ENCODE measurements at places on chromosomes 2 and 18.

DNA sequence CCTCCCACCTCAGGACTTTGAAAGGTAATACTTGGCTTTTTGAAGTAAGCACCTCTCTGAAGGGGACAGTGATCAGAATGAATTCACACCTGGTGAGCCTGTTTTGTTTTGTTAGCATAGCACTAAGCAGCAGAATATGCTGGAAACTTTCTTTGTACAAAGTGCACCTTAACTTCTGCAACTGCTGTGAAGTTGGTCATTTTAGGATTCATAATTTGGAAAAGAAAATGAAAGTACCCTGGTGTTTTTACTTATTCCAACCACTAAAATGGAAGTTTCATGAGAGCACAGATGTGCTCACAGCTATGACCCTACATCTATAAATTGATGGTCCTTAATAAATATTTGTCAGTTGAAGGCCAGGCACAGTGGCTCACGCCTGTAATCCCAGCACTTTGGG, 257.8 kb upstream of the STON1 start:
- no peak for DNase-seq

GRCh38 chr18:57843386-57843785, 40.3 kb upstream of the ATP8B1 start:
- no peak for DNase-seq

- no peak for DNase-seq
Observed at GRCh38 chr2:224951723-224952481, 90.4 kb downstream of the DOCK10 start.

DNA sequence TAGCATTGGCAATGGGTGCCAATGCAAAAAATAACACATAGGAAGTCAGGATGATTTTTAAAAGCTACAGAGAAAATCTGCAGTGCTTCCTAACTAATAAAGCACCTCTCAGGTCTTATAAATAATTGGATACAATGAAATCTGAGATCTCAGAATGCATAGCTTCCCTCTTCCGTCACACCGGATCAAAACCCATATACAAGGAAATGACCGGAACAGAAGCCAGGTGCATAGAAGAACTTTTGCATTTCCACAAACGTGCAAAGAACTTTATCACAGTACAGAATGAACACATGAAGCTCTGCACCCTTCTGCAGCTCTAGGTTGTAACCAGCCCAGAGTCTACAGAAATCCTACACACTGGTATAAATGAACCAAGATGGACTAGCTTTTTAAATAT, 145.4 kb downstream of the TCF4 start:
- DNase-seq: no peak

DNA sequence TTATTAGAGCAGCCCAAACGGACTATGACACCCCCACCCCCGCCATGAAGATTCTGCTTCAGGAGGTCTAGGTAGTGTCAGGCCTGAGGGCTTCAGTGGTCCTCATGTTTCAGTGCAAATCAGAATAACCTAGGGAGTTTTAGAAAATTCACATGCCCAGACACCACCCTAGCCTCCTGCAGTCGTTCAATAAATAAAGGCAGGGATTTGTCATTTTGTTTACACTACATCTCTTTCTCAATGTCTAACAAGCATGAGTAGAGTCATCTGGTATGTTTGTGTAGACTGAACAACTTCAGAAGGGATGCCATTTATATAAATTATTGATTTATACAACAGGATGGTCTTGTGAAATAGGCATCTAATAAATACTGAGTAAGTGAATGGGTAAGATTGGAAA, 112.1 kb upstream of the SERPINE2 start:
- DNase-seq: no peak

- DNase-seq: no peak
Observed at GRCh38 chr2:232207174-232207573, 171.4 kb upstream of the ALPP start.

DNA sequence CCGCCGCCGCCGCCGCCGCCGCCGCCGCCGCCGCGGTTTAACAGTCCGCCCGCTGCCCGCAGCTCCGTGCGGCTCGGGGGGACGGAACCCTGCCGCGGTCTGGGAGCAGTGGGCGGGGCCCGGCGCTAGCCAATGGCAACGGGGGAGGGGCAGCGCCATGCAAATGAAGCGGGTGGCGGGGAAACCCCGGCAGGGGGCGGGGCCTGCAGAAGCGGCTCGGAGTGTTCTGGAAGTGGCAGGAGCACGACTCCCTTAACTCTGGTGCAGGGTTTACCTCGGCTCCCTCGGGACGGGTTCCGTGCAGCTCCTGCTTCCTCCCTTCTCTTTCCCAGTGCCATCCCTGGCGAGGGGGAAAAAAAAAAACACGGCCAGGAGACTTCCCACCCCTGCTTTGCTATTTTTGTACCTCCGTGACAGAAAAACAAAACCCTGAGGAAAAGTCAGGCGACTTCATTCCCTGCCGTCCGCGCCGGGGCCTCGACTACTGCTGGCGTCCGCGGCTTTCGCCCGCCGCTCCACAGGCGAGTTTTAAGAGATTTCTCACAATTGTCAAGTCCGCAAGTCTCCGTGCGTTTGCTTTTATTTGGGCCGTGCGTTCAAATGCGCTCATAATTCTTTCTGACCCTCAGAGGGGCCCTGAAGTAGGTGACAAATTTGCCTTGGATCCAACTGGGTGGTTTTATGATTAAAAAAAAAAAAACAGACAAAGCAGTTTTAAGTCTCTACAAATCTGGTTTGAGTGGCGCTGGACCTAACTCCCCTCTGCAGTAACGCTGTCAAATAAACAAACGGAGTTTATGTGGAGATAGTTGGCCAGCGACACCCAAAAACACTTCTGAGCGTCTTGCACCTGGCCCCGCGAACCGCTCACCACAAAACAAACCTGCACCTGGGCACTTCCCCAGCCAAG, at the start of gene KANSL1L:
Gene KANSL1L (minus strand): TSS at position 101 of the 910 bp plus-strand sequence. CDS start 16,827 bp downstream, outside the sequence.
- peak; percentile 95 for DNase-seq

- no peak for DNase-seq
Observed at GRCh38 chr2:98050070-98050469, 36.9 kb upstream of the VWA3B start.

GRCh38 chr2:146869328-146869727, 975.5 kb upstream of the ACVR2A start:
- no peak for DNase-seq

DNA sequence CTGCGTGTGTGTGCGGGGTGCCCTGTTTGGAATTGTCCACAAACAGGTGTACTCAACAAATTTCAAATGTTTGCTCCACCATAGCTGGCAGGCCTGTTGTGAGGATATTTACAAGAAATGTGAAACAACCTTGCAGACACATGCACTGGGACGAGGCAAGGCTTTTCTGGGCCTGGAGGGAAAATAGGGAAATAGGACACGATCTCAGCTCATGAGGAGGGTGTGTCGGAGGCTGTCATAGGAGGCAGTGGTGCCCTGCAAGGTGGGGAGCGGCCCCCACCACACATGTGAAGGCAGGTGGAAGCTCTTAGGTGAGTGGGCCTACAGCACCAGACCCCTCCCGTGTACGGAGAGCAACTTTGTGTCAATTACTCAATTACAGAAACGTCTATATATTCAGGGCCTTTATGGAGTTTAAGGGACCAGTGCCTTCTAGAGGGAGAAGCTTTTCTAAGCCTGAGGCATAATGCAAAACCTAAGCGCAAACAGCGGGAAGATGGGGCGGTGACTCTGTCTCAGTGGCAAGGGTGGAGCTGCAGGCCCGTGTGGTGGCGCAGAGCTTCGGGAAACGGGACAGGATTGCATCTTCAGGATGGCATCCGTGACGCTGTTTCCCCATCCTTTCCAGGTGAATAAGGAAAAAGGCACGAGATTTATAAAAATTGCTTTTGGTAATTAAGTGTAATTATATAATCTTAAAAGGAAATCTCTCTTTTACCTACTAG, 48.0 kb downstream of the RNF144A start:
- no peak for DNase-seq

- DNase-seq: no peak
Observed at GRCh38 chr2:148594216-148594615, 50.3 kb upstream of the EPC2 start.

DNA sequence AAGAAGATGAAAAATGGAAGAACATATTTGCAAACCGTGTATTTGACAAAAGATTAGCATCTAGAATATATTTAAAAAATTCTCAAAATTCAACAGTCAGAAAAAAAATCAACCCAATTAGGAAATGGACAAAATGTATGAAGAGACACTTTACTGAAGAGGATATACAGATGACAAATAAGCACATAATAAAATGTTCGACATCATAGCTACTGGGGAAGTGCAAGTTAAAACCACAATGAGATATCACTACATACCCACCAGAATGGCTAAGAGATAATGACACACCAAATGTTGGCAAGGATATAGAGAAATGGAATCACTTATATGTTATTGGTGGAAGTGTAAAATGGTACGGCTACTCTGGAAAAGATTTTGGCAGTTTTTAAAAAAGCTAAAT, 11.7 kb upstream of the NUP35 start:
- DNase-seq: no peak
